ENCODE measurements at places on chromosomes 4 and X.
A peak's percentile ranks its signal among the peaks of the same experiment; 100 is the strongest.

- peak; percentile 1 for DNase-seq
Observed at GRCh38 chr4:52051615-52052474, 741 bp downstream of the SPATA18 start.

DNA sequence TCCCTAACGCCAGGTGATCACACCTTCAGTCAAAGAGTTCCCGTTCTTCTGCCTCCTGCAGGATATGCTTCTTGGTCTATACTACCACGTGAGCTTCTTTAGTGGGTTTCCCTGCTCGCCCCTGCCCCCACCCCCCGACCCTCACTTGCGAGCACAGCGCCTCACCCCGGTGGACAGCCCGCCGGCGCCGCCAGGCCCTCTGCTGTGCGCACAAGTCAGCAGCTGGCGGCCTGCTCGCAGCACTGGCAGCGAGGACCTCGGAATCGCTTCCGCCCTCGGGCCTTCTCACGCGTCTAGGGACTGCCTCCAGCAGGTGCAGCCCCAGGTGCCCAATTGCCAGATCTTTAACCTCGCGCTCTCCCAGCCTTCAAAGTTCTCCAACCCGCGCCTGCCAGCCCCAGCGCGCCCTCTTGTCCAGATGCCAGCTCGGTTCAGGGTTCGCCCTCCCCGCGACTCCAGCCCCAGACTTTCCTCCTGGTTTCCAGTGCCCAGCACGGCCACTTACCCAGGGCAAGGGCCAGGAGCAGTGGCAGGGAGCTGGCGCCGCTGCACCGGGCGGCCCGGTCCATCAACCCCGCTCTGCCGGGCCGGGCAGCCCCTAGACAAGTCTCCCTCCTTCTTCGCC is 454 bp downstream of the BTC start:
- DNase-seq = no peak

DNA sequence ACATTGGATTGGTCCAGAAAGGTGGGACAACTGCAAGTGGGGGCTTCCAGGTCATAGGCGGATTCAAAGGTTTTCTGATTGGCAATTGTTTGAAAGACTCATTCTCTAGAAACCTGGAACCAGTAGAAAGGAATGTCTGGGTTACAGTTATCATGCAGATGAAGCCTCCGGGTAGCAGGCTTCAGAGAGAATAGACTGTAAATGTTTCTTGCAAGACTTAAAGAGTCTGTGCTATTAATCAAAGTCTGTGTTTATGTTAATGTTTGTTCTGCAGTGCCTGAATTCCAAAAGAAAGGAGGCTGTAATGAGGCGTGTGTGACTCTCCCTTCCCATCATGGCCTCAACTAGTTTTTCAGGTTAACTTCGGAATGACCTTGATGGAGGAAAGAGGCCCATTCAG is 43.9 kb upstream of the GC start:
- DNase-seq = no peak

DNA sequence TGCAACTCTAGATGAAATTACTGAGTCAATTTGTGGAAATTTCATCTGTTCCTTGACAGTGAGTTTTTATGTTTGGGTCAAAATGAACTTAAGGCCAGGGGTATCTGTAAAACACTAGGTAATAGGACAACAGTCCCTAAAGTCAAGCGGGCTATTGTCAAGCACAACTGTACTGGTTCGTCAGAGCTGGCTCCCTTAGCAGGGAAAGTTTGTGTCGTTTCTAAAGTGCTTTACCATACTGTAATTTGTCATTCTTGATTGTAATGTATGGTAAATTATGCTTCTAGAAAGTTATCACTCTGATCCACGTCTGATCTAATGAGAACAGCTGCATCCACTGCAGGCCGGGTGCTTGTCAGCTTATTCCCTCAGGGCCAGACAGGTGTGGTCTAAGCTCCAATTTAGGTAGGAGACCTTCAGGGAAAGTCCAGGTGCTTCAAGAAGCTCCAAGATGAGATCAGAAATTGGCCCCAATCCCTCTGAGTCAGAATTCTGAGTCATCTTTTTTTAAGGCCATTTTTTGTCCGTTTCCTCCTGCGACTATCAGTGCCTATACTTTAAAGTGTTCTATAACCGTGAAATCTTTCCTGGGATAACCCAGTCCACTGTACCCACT is 92.2 kb downstream of the PALLD start:
- no peak for DNase-seq

DNA sequence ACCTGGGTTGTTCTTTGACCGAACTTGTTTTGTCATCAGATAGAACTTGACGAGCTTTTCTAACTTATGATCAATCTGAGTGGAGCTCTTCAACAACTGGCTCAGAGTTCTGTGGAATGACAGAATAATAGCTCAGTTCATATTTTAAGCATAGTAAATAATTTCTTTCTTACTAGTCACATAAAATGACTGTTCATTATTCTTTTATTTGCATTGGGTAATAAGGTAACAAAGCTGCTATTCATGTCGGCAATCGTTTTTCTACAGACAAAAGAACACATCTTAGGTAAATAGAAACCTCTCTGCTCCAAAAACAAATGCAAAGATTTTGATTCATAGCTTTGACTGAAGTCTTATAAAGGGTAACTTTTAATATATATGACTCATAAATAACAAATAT is 57.3 kb upstream of the CXCL8 start:
- no peak for DNase-seq

DNA sequence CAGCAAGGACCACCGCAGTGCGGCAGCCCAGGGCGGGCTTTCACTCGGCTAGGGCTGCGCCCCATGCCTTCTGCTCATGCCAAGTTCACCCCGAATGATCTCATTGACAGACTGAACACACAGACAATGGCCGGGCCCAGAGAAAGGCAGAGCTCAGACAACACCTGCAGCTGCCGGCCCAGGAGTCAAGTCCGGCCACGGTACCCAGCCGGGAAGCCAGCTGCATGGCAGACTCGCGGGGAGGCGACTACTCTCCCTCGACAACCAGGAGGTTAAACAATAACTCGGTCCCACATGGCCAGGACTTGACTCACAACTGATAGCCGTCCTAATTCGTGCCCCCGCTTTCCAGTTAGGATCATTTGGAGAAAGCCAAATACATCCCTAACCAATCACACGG is 50.4 kb downstream of the ABLIM2 start:
- DNase-seq = no peak

GRCh38 chr4:183485411-183486160 is 19.3 kb upstream of the ING2 start:
- DNase-seq = no peak

DNA sequence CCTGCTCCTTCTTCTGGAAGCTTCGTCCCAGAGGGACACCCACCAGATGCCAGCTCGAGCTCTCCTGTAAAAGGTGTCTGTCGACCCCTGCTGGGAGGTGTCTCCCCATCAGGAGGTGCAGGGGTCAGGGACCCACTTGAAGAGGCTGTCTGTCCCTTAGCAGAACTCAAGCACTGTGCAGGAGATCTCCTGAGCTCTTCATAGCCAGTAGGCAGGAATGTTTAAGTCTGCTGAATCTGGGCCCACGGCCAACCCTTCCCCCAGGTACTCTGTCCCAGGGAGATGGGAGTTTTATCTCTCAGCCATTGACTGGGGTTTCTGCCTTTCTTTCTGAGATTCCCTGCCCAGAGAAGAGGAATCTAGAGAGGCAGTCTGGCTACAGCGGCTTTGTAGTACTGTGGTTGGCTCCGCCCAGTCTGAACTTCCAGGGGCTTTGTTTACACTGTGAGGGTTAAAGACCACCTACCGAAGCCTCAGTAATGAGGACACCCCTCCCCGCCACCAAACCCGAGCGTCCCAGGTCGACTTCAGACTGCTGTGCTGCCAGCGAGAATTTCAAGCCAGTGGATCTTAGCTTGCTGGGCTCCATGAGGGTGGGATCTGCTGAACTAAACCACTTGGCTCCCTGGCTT is 1383.0 kb upstream of the TENM3 start:
- no peak for DNase-seq

DNA sequence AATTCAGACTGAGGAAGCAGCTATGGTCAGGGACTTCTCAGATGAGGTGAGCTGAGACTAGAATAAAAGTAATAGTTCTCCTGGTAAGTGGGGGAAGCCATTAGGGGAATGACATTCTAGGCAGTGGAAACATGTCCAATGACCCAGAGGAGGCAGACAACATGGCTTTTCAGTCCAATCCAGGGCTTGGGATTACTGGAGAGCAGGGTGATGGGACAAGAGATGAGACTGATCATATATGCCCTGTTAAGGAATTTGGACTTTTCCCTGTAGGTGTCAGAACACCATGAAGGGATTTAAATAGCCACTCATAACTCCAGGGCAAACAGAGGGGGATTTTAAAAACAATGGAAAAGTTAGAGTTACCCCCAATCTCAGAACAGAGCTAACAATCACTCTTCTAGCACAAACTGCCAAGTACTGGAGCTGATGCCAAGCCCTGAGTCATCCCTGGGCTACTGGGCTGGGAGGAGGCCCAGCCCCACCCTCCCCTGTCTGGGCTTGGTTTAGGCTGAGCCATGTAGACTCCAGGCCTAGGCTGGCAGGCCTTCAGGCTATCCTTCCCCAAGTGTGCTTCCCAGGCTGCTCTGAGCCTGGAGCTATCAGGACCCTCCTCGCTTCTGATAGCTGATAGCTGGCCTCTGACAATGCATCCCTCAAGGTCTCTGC is 22.7 kb upstream of the MSN start:
- DNase-seq = peak; percentile 10

GRCh38 chr4:168908093-168908492 is 102.0 kb downstream of the CBR4 start:
- DNase-seq = no peak

DNA sequence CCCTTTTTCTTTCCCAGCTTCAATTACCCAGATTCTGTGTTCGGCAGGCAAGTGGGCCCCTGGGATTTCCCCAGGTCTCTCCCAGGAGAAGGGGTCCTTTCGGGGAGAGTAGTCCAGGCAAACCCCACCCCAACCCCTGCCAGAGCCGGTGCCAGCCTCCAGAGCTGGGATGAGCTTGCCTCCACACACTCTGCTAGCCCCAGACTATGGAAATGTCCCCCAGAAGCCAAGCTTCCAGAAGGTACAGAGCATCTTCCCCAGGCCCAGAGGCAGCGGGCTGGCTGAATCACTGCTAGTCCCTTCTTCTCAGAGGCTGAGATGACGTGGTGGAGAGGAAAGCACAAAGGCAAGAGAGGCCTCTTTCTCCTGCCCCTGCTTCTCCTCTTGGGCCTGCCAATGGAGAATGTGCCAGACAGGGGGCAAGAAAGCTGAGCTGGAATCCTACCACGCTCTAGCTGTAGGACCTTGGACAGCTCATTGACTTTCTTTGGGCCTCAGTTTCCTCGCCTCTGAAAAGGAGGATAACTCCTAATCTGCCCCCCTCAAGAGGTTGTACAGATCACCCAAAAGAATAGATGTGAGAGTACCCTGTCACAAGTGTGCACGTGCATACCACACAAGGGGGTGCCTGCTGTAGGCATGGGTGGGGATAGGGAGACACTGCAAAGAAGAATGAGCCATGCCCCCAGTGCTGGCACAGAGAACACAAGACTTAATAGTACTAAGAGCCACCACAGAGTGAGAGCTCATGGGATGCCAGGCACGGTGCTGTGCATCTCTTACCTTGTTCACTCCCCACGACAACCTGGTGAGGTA is 2.1 kb downstream of the SASH3 start:
- DNase-seq = peak; percentile 37

GRCh38 chr4:86981789-86982188 is 47.0 kb downstream of the AFF1 start:
- DNase-seq = no peak

GRCh38 chr4:102430461-102430910 is 70.7 kb upstream of the NFKB1 start:
- DNase-seq = no peak

DNA sequence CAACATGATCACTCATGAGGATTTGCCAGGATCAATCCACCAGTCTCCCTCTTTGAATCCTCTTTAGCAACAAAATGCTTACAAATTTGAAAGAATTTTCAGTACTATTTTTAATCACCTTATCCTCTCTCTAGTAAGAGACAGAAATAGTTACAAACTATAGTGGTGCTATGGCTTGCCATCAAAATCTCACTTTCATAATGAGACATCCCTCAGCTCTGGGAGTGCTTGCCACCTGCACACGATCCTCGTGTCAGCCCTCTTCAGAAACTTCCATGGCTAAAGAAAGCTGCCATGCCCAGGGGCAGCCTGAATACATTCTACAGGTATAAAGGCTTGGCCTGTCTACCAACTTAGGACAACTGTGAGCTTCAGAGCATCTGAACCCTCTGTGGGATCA is 5.1 kb upstream of the DHX15 start:
- no peak for DNase-seq

DNA sequence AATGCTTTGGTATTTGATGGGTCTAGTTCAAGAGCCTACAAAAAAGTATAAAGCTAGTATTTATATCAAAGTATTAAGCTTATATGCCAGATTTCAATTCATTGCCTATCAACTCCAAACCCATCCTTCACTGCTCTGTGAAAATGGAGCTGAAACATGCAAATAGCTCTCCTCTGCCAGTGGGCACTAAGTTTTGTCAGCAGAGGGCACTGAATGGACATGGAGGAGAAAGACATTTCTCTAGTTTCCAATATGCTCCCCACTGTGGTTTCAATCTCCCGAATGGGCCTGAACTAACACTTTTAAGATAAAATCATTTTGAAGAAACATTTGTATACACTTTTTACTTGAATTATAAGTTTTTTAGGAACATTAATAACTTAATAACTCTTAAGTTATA is 12.4 kb downstream of the PPID start:
- no peak for DNase-seq

Data from stimulated activated CD4-positive, alpha-beta T cell treated with anti-CD3 and anti-CD28 coated beads, Interleukin-4, amount 100 ng/mL, for 1 hour (primary cell).